Panc1 (cell line): ENCODE measurements at places on chromosomes 16 and 17.
A peak's percentile ranks its signal among the peaks of the same experiment; 100 is the strongest.

DNA sequence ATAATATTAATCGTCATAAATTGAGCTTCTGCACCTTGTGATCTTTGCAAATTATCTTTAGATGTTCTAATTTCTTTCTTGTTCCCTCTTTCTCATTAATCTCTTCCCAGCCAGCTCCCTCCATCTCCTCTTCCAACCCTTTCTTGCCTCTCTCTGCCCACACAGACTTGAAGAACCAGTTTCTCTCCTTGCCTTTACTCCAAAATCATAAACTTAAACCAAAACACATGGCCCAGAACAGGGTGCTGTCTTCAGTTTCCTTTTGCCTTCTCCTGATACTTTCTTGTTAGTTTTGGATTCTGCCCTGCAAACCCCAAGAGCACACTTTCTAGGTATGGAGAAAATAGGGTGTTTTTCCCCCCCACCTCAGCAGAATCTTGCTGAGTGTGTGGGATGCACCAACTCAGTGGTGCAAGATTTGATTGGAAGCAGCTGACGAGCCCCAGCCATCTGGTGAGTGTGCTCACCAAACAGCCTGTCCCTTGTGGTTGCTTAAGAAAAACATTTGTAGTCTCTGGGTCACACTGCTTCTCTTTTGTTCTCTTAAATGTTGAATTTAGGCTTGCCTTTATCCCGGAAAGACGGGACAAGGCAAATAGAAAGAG lies 175.8 kb upstream of the MAF start:
- DNase-seq = no peak

DNA sequence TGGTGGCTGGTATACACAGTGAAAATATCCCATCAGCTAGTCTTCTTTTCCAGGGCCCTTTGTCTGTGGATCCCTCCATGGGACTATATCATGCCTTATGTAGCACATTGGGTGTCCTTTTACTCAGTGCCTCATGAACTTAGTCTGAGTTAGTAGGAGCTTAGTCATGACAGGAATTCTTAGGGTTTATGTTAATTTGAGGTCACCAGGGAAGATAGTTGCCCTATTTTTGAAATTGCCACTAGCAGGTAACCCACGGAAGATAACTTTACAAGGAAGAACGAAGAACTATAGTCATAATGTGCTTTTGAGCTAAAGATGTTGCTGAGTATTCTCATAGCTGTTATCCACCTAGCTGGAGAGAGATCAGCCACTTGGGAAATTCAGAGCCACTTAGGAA lies 14.8 kb upstream of the PLK1 start:
- DNase-seq = no peak

GRCh38 chr16:84423416-84423837 lies 55.1 kb downstream of the ATP2C2 start:
- DNase-seq = no peak

- no peak for DNase-seq
Observed at GRCh38 chr17:50192144-50192617, 9.2 kb downstream of the COL1A1 start.

GRCh38 chr16:12600536-12601256 lies 203.0 kb downstream of the CPPED1 start:
- no peak for DNase-seq

GRCh38 chr17:8188263-8188839 lies 1.6 kb downstream of the BORCS6 start:
- DNase-seq = no peak

GRCh38 chr16:15477802-15478201 lies 43.4 kb downstream of the BMERB1 start:
- DNase-seq = no peak

GRCh38 chr17:62761884-62762283 lies 46.2 kb downstream of the MARCHF10 start:
- no peak for DNase-seq

DNA sequence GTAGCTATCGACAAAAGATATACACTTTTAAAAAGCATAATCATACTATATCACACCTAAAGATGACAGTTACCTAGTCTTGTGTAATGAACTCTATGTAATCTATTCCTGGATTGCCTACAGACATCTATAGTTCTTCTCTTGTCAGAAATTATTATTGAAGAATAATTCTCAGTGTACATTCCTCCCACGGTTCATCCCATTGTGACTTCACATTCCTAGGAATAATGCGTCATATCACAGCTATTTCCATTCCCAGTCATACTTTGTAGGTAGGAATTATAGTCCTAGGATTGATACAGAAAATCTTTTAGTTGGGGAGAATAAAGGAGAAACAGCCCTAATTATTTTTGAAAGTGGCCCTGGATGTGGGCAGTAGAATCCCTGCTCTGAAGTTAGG lies 44.0 kb upstream of the ABCC11 start:
- no peak for DNase-seq

DNA sequence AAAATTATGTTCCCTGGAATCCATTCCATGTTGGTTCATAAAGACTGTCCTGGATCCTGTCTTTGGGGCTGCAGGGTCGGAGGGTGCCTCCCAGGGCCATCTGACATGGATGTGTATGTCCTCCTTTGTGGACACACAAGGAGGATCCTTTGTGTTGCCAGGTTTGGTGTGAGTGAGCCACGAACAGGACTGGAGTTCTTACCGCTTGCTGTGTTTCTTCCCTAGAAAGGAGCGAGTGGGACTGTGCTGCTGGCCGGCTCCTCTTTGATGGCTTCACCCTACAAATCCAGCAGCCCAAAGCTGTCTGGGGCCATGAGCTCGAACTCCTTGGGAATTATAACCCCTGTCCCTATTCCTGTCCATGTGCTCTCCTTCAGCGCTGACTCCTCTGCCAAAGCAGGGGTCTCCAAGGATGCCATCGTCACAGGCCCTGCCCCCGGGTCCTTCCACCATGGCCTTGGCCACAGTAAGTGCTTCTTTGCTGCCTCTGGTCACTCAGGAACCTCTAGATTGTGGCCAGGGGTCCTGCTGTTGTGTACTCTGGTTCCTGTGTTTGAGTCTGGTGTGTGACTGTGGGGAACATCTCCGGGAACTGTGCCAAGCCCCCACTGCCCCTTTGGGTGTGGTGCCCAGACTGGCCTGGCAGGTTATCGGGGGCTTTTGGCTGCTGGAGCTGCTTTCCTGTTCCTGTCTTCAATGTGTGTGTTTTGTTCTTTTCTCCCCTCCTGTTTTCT lies 29.5 kb downstream of the UBN1 start:
- no peak for DNase-seq

GRCh38 chr17:39547713-39548478 lies 59.8 kb downstream of the NEUROD2 start:
- DNase-seq = peak; percentile 36

GRCh38 chr16:74682556-74682955 lies 15.9 kb upstream of the RFWD3 start:
- no peak for DNase-seq

- no peak for DNase-seq
Observed at GRCh38 chr16:4109250-4109736, 6.9 kb downstream of the ADCY9 start.

- DNase-seq = no peak
Observed at GRCh38 chr16:31698901-31699300, 171.2 kb downstream of the AHSP start.
